ENCODE measurements at places on chromosomes 4 and X.

- peak; percentile 36 for DNase-seq
These were observed 450 bp downstream of the ACSL1 start for GRCh38 chr4:184825141-184825895.

- DNase-seq, result no peak
These were observed 215.4 kb upstream of the MAB21L2 start for GRCh38 chr4:150366487-150366999.

- no peak for DNase-seq
These were observed 24.7 kb downstream of the MED28 start for GRCh38 chr4:17639136-17639535.

GRCh38 chrX:32153585-32153984 lies 1057.8 kb downstream of the DMD start:
- DNase-seq, result no peak

- DNase-seq, result no peak
These were observed 369.5 kb upstream of the FAM241A start for GRCh38 chr4:111775556-111776297.

DNA sequence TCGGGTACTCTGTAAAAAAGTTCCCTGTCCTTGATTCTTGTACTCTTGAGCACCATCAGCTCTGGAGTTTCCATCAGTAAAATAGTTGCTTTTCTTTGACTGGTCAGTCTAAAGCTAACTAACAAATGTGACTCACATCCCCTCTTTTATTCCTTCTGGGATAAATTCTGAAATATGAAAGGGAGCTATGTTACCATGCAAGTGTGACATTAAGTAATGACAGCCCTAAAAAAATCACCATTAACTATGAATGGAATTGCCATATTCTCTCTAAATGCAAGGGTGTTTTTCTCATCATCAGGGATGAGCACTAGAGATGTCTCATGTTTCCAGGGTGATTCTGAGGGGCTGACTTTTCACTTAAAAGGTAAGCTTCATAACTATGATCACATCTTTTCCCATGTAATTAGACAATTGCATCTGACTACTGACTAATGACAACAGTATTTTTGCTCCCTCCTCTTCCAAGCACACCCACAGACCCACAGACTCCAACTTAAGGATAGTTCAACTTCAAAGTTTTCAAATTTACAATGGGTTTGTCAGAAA lies 26.9 kb upstream of the RASGEF1B start:
- DNase-seq, result no peak

- no peak for DNase-seq
These were observed 69.8 kb downstream of the ZFX start for GRCh38 chrX:24219320-24219719.

Measured in stimulated activated CD4-positive, alpha-beta T cell treated with anti-CD3 and anti-CD28 coated beads, Interleukin-1b, Interleukin-23, amount 100 ng/mL, for 48 hours (primary cell).